ENCODE measurements at places on chromosomes 16 and 17.

- no peak for DNase-seq
These were observed 414.7 kb downstream of the HS3ST3B1 start for GRCh38 chr17:14715561-14715960.

GRCh38 chr17:57455063-57455914 lies 199.0 kb downstream of the MSI2 start:
- no peak for DNase-seq

DNA sequence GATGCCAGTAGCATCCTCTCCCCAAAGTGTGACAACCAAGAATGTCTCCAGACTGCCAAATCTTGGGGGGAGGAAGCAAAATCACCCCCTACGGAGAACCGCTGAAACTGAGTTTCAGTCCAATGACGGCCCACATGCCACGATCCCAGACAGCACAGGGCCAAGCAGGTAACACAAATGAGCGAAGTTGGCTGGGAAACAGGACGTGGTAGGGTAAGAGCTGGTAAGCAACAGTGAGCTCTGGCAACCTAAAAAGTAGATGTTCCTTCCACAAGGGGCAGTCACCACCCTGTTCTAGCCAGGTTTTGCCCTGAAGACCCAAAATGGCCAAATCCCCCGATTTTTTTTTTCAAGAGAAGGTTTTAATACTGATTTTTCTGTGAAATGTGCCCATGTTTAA lies 25.4 kb downstream of the ZFHX3 start:
- no peak for DNase-seq

- no peak for DNase-seq
These were observed 113.7 kb downstream of the IRX5 start for GRCh38 chr16:55044201-55044975.

DNA sequence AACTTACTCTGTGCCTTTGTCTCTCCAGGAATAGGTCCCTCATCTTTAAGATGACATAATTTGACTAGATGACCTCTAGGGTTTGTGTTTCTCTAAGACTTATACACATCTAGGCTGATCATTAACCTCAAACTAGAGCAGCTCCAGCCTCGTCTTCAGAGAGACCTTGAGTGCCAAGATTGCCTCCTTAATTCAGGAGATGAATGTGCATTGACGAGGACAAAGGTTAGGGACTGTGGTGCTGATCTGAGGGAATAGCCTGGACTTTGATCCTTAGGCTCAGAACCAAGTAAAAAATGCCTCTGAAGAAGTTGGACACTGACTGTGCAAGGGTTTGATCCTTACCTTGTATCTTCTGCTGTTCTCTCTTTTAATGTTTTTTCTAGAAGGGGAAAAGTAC lies 17.2 kb upstream of the ASIC2 start:
- DNase-seq, result no peak

GRCh38 chr17:3594051-3594800 lies 15.0 kb downstream of the TRPV1 start:
- DNase-seq, result no peak
